ENCODE measurements at places on chromosomes 13 and 19.

DNA sequence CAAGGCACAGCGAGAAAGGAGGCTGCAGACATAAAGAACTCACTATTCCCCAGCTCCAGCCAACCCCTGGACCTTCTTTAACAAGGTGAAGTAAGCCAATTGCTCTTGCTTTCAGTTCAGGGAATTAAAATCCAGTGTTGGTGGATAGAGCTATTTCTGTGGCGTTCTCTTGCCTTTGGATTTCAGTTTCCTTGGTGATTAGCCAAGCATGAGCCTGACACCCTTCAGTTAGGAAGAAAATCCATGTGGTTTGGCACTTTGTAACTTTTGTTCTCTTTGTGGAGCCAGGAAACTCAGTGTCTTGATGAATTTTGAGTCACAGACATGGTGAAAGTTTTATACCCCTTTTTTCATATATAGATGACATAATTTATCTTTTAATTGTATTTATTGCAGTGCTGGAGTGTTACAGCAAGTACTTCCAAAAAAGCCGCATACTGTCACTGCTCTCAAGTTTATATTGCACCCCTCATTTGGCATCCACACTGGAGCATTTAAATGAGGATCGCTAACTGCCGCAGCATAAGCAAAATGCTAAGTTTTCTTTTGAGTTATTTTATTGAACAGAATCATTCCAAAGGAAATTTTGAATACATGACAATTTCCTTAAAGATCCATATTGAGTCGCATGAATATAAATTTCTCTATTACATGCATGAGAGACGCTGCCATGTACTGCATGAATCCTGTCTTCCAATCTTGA, 406.8 kb downstream of the MYO16 start:
- DNase-seq = peak; percentile 24

- DNase-seq = no peak
These were observed 958.0 kb upstream of the MIR17HG start for GRCh38 chr13:90389537-90389936.

- peak; percentile 17 for DNase-seq
These were observed 1.6 kb upstream of the DIRAS1 start for GRCh38 chr19:2722541-2723344.

- DNase-seq = no peak
These were observed 7.0 kb downstream of the HRC start for GRCh38 chr19:49148044-49148682.

DNA sequence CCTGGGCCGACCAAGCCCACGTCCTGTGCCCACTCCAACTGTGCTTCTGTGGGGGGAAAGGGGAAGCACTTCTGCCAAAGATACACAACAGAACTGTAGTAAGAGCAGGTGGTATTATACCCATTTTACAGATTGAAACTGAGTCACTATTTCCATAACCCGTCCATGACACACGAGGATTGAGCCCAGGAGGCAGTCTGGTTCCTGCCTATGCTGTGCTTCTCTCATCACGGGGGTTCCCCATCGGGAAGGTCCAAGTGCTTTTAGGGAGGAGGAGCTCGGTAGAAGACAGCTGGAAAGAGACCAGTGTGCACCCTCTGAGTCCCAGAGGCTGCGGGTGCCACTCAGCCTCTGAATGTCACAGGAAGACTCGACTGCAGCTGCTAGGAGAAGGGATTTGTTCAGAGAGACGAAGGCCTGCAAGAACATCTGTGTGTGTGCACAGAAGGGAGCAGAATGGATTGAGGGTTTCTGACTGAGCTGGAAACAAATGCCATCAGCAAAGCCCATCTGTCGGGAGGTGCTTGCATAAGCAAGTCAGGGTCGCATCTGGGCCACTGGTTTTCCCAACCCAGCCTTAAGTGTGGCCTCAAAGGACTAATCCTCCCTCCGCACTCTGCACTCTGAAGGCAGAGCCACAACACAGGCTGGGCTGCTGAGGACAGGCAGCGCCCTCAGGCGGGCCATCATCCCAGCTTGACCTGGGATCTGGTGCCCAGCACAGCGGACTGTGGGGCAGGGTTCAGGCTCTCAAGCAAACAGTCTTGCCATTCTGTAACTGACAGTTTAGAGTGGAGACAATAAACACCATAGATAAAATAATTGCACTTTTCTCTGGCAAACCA, 150.0 kb downstream of the DPF1 start:
- DNase-seq = peak; percentile 32
